ENCODE measurements at places on chromosomes 11 and 22.

- no peak for DNase-seq
Measured at GRCh38 chr11:94309757-94310156, 5.4 kb downstream of the IZUMO1R start.

DNA sequence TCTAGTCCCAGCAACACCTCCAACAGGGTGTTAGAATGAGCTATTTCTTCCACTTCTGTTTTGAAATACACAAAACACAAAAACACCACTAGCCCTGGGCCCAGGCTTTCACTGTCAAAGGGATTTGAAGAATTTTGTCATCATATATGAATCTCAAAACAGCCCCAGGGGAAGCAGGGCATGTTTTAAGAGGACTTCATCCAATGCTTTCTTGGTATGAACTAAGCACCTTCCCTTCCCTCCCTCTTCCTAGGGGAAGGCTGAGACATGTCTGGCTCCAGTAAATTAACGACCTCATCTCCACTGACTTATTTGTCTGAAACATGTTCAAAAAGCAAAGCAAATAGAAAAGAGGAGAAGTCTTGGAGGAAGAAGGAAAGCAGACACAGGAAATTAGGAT lies 75.7 kb upstream of the INCENP start:
- DNase-seq: no peak

GRCh38 chr11:17506942-17507341 lies 30.3 kb upstream of the ABCC8 start:
- DNase-seq: no peak

DNA sequence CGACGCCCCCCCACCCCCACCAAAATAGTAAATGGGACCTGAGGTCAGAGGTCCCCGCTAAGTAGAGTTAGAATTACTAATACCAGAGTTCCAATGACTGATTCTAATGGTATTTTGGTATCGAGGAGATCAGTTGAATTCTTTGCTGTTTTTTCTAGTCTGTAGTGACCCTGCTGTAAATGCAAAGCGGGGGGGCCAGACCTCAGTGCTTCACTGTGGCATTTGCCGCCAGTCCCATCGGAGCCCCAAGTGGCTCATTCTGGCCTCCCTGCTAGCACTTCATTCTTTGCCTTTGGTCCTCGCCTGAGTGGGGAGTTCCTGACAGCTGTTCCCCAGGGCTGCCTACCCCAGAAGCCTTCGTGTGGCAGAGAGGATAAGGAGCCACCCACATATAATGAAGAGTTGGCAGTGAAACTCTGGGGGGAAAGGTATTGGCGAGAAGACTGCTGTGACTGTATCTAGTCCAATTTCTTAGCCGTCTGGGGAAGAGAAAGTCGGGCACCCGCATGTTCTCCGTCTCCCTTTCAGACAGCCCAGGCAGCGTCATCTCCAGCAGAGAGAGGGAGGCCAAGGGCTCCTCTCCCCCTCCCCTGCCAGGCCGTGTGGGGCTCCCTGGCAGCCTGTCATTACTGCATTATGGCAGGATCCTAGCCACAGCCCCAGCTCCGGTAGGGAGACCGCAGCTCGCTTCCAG lies 19.4 kb upstream of the CABP7 start:
- no peak for DNase-seq

GRCh38 chr11:35635933-35636332 lies 17.7 kb downstream of the FJX1 start:
- no peak for DNase-seq

- no peak for DNase-seq
Measured at GRCh38 chr11:95714843-95715776, 74.5 kb downstream of the FAM76B start.

DNA sequence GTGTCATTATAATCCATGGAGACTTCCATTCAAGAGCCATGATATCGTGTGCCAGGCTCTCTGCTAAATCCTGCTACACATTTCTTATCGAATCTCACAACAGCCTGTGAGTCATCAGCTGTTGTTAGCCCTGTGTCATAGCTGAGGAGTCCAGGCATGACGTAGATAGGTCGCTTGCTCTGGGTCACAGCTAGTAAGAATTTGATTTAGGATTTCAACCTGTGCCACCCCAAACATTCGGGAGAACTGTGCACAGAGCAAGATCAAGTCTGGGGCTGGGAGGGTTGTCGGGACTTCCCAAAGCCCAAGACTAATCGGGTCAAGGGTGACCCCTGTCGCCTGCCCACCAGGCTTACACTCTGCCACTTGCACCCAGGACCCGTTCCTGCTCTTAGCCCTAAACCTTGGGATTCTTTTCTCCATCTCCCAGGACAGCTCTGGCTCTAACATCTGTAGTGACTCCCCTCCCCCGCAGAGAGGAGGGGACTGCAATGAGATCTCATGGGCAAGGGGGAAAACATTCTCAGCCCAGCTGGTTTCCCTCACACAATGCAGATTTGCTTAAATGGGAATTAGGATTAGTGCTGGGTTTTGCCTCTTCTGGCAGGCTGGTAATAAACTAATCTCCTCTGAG lies 34.3 kb downstream of the TSPAN18 start:
- DNase-seq: no peak

DNA sequence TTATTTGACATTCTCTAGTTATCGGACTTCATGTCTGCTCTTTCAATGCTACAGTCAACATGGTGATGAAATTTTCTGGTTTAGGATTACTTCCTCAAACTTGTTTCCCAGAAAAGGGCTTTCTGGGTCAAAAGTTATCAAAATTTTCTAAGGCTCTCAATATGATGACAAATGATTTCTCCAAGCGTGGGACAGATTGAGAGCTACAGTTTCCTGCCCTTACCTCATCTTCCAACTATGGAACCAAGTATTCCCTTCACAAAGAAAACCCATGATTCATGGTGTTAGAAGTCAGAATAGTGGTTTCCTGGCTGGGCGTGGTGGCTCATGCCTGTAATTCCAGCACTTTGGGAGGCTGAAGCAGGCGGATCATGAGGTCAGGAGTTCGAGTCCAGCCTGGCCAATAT lies 17.8 kb downstream of the MYO18B start:
- no peak for DNase-seq

GRCh38 chr22:36291831-36292740 lies 39.2 kb downstream of the APOL1 start:
- DNase-seq: no peak

DNA sequence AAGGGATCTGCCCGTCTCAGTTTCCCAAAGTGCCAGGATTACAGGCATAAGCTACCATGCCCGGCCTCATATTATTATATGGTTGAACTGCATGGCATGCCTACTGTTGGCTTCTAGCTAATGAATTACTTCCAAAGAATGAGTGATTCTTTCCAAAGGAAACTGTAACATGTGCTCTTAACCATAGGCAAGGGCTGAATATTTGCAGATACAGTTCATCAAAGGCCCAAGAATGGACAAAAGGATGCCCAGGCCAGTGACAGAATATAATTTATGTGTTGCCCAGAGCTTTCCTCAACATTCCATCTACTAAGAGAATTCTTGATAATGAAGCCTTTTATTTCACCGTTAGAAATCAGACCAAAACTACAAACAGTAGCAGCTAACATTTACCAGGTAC lies 27.0 kb upstream of the CCDC89 start:
- DNase-seq: no peak

GRCh38 chr11:116986521-116987105 lies 111.6 kb downstream of the SIK3 start:
- DNase-seq: no peak

DNA sequence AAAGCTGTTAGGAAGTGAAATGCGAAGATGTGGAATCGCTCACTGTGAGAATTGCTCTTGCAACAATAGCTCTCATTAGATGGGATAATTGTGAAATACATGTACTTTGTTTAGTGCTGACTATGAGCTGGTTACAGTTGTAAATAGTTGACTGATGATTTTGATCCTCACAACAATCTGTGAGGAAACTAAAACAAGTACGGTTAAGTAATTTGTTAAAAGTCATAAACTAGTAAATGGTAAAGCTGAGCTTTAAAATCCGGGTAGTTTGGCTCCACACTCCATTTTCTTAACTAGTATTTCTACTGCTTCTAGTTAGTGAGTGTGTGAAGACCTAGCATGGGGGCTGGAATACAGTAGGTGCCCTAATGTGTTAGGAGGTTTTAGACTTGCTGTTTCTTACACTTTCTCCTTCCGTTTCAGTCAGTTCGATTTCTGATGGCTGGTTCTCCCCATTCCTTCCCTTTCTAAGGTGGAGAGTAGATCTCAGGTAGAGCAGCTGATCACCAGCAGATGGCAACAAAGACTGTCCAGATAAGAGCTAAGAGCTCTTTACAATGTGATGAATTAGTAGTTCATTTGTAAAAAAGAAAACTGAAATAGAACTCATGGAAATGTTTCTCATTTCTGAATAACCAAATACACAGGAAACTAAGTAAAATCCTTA lies 16.3 kb upstream of the CYP2R1 start:
- DNase-seq: no peak

GRCh38 chr11:94400839-94401772 lies at the start of gene GPR83:
Gene GPR83, minus strand, starts transcription at chr11:94401419. Its CDS starts 172 bp downstream, at chr11:94401247.
- no peak for DNase-seq

- DNase-seq: no peak
Measured at GRCh38 chr11:40202589-40203270, 1256.7 kb downstream of the LRRC4C start.

DNA sequence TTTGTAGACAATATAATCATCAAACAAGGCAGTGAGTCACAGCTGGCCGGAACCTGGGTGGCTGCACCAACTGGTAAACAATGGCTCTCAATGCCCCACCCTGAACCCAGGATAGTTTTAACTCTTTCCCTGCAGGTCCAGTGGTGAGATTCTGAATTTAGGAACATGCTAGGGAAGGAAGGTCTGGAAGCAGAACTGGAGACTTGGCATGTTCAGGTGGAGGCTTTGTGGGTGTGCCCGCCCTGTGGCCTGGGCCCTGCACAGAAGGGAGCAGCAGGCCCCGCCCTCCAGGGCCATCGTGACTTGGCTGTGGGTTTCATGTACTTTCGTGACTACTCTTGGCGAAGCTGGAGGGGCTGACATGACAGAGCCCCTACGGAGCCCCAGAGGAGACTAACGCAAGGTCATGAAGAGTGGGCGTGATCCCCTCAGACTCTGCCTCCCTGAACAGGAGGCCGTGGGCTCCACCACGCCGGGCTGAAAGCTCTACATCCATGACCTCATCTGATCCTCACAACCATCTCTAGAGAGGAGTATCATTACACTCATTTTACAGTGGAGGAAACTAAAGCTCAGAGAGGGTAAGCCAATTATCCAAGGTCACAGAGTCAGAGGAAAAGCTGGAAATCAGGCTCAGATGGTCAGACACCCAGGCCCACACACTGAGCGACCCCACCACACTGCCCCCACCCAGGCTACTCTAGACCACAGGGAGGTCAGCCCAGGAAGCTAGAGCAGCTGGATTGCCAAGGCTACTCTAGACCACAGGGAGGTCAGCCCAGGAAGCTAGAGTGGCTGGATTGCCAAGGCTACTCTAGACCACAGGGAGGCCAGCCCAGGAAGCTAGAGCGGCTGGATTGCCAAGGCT lies 27.3 kb downstream of the MAFF start:
- no peak for DNase-seq

GRCh38 chr22:24207264-24208011 lies 26.2 kb downstream of the SUSD2 start:
- DNase-seq: no peak

DNA sequence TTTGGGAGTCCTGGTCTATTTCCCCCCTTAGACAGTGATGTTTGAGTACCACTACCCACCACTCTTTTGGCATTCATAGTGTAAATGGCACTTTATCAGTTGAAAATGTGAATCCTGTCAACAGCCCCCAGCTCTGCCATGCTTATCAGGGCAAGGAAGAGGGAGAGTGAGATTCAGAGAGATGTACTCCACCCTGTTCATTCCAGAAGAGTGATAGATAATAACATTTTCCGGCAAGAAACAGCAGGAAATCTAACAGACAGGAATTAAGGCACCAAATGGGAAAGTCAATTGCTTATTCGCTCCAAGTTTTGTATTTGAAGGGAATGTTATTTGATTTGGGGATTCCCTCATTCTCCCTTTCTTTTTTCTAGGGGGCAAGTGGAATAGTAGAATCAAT lies 681.9 kb downstream of the NTM start:
- no peak for DNase-seq

- DNase-seq: no peak
Measured at GRCh38 chr22:46001426-46002106, 24.6 kb upstream of the WNT7B start.

- DNase-seq: no peak
Measured at GRCh38 chr11:19673924-19674729, 38.5 kb upstream of the NAV2 start.

DNA sequence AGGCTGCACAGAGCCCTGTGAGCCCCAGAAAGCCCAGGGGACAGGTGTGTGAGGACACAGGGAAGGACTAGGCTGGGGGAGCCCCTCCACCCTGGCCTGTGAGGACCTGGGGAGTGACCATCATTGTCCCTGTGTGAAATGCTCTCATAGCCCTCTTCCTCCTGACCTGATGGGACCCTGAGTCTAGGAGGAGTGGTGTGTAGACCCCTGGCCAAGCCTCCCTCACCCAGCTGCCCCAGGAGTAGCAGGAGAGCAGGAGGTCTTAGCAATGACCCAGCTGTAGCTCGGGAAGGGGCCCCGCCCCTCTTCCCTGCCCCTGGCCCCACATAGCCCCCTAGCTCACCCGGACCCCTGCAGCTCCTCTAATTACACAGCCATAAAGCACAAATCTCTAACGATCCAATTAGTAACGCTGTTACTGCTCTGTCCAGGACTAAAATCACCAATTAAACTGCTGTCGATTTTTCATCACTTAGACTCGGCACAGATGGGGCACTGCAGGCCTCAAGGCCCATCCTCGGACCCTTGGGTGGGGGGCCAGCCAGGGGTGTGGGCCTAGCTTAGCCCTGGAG lies 6.6 kb upstream of the CABP7 start:
- no peak for DNase-seq

GRCh38 chr11:107882095-107882820 lies 23.7 kb upstream of the SLC35F2 start:
- DNase-seq: no peak

GRCh38 chr22:39416319-39416718 lies 16.7 kb downstream of the TAB1 start:
- DNase-seq: no peak

DNA sequence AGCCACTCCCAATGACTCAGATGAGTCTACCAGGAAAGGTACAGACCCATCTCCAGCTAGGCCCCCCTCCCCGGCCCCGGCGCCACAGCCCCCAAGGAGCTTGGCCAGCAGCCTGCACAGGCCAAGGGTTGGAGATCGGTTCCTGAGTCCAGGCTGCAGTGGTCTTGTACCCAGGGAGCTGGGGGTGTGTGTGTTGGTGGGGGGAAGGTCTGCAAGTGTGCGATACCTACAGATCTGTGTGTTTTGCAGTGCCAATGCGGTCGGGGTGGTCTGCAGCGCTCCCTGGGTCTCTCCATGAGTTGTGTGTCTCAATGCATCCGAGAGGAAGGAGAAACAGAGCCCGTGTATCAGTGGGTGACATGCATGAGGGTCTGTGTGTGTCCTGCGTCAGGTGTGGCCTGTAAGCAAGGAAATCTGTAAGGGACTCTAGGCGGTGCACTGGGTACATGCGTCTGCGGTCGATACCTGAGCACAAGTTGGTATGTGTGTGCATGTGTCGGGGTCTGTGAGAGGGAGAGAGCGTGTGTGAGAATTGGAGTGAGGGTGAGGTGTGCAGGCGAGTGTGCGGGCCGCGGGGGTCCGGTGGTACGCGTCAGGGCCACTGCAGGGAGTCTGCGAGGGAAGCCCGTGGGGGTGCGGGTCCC lies 645 bp downstream of the CDC42BPG start:
- DNase-seq: no peak

- DNase-seq: no peak
Measured at GRCh38 chr11:110082899-110083298, 10.3 kb upstream of the ZC3H12C start.
